K562 (cell line): ENCODE measurements at places on chromosomes 7 and 10. TPM values are rescaled to one million over a fixed set of nuclear protein-coding genes. Genes with fewer than 3 reads are reported as not detected.

GRCh38 chr7:72394016-72394415, 18.1 kb downstream of the CALN1 start:
- H3K4me3 ChIP-seq: no peak overlapping the region
- H3K4me1 ChIP-seq: no peaks in the 10 kb centered on the region
- peaks cover 2% of the 10 kb centered on the region; the same call in 1 of the 2 replicates for H3K27me3 ChIP-seq
- no peak for DNase-seq
- no peaks in the 10 kb centered on the region for H3K36me3 ChIP-seq
- no peak overlapping the region for H3K27ac ChIP-seq

DNA sequence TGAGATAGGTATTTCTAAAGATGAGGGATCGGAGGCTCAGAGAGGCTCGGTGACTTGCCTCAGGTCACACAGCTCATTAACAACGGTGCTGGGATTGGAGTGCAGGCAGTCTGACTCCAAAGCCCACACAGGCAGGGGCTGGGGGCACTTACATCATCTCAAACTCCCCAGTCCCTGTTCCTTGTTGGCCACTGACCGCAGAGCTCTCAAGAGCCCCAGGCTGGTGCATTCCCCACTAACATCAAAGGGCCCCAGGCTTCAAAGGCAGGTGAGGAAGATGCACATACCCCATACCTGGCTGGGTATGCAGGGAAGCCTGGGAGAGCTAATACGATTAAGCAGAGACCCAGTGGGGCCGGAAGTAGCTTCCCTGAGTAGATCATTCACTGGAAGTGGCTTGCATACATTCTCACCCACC, 13.7 kb upstream of the NODAL start:
- H3K36me3 ChIP-seq: no peaks in the 10 kb centered on the region
- peaks cover 65% of the 10 kb centered on the region for H3K27me3 ChIP-seq
- no peak for DNase-seq

DNA sequence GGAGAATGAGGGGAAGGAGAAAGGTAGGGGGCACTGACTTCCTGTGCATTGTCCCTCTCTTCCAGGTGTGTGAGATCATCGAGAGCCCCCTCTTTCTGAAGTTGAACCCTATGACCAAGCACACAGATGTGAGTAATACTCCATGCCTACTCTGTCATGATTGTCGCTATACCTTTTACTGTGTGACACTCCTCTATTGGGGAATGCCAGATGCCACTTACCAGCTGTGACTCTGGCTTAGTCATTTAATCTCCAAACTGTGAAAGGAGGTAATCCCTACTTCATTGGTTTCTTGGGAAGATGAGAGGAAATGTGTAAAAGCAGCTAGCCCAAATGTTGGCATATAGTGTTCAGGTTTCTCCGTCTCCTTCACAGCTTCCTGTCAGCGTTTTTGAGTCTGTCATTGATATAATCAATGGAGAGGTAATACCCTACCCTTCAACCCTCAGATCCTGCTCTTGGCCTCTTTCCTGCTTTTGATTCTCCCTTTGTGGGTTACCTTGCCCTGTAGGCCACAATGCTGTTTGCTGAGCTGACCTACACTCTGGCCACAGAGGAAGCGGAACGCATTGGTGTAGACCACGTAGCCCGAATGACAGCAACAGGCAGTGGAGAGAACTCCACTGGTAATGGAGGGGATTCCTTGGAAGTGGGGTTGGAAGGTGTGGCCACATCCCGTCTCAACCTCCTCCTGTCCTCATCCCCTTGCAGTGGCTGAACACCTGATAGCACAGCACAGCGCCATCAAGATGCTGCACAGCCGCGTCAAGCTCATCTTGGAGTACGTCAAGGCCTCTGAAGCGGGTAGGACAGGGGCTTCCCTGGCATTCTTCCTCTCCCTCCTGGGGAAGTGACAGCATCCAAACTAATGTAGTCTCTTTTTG, 2.0 kb downstream of the COPS6 start:
- peaks cover 28% of the 10 kb centered on the region for H3K4me1 ChIP-seq
- H3K27ac ChIP-seq: peak overlapping the region; percentile 40; the same call in 1 of the 3 replicates
- H3K4me3 ChIP-seq: no peak overlapping the region
- H3K27me3 ChIP-seq: no peaks in the 10 kb centered on the region
- peaks cover 60% of the 10 kb centered on the region for H3K36me3 ChIP-seq

GRCh38 chr10:62038609-62039190, 137.2 kb downstream of the ARID5B start:
- no peaks in the 10 kb centered on the region for H3K36me3 ChIP-seq
- H3K4me3 ChIP-seq: no peak overlapping the region
- peaks cover 9% of the 10 kb centered on the region; the same call in 1 of the 2 replicates for H3K27me3 ChIP-seq
- DNase-seq: peak; percentile 74

DNA sequence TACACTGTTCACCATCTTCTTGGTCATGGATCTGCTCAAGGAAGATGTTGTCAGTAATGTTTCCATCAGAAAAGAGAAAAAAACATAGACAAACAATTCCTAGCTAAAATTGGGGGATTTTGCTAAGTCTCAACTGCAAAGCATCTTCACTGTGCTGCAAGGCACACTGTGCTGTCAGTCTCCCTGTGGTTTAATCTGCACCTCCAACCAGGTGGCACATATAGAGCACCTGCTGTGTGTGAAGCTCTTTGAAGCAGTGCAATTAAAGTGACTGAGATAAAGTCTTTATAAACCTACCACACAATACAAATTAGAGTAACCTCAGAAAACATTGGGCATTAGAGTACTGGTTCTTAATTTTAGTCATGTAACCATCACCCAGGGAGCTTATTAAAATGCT, 6.3 kb downstream of the NRAP start:
- no peaks in the 10 kb centered on the region for H3K36me3 ChIP-seq
- no peak overlapping the region for H3K27ac ChIP-seq

DNA sequence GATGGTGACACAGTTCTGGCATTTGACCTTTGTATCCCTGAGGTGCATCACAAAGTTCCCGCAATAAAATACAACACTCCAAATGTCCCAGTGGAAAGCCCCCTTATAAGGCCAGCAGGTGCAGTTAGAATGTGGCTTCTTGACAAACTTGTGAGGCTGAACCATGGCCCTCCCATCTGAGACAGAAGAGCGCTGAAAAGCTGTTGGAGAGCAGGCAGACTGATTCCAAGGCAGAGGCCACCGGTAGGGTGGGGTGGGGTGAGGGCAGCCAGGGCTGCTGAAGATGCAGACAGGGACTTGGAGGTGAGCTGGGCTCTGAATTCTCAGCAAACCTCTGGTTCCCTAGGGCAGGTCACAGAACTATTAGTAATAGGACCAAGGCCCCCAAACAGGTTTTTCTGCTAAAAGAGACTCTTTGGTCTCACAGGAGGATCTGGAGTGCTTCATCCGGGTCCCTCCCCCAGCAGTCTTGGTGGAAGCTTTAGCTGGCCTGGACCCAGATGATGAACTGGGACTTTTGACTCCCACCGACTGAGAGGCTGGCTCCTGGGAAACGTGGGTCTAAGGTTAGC, 15.6 kb upstream of the CHST3 start:
- no peak overlapping the region for H3K27ac ChIP-seq
- no peaks in the 10 kb centered on the region for H3K4me1 ChIP-seq
- H3K36me3 ChIP-seq: no peaks in the 10 kb centered on the region
- DNase-seq: no peak
- H3K27me3 ChIP-seq: peaks cover 11% of the 10 kb centered on the region

- H3K4me1 ChIP-seq: no peaks in the 10 kb centered on the region
- H3K27me3 ChIP-seq: peaks cover 10% of the 10 kb centered on the region
- H3K4me3 ChIP-seq: no peak overlapping the region
- no peaks in the 10 kb centered on the region for H3K36me3 ChIP-seq
Observed at GRCh38 chr10:42997151-42997848, 79.6 kb upstream of the RET start.

DNA sequence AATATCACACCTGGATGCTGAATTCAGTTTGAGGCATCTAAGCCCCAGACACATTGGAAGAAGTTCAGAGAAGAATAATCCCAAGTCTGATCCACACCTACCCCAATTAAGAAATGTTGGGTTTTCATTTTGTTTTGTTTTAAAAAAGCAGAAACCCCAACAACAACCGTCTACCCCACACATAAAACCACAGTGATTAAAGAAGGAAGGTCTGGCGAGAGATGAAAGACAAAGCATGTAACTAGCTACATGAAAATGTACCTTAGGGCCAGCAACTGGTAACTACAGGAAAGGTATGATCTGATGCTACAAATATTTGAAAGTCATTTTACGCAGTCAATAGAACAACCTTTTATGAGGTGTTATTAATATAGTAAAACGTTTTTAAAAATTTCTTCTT, 1112.3 kb downstream of the GATA3 start:
- H3K36me3 ChIP-seq: no peaks in the 10 kb centered on the region
- no peaks in the 10 kb centered on the region for H3K27me3 ChIP-seq
- H3K4me1 ChIP-seq: no peaks in the 10 kb centered on the region

- peaks cover 48% of the 10 kb centered on the region for H3K36me3 ChIP-seq
- no peak overlapping the region for H3K4me3 ChIP-seq
- H3K27me3 ChIP-seq: no peaks in the 10 kb centered on the region
Observed at GRCh38 chr10:35540296-35541164, 64.6 kb upstream of the GJD4 start.

- no peak for DNase-seq
- H3K27ac ChIP-seq: no peak overlapping the region
- H3K4me1 ChIP-seq: no peaks in the 10 kb centered on the region
- H3K4me3 ChIP-seq: no peak overlapping the region
Observed at GRCh38 chr10:59078978-59079377, 97.5 kb upstream of the PHYHIPL start.

- no peaks in the 10 kb centered on the region for H3K27me3 ChIP-seq
- H3K36me3 ChIP-seq: no peaks in the 10 kb centered on the region
- H3K27ac ChIP-seq: no peak overlapping the region
- H3K4me1 ChIP-seq: peaks cover 3% of the 10 kb centered on the region; the same call in 1 of the 2 replicates
Observed at GRCh38 chr7:7869036-7869435, 99.6 kb upstream of the GLCCI1 start.

- peak within 1 kb of the TSS; percentile 73 for H3K4me3 ChIP-seq
- H3K36me3 ChIP-seq: peaks cover 33% of the 10 kb centered on the region
- DNase-seq: peak; percentile 69
- peaks cover 13% of the 10 kb centered on the region for H3K4me1 ChIP-seq
- 0 out of 2 replicates have a peak, but pooled peaks cover 10% of the 10 kb centered on the region for H3K27me3 ChIP-seq
Observed at GRCh38 chr10:123135415-123136141, at the start of gene HMX3. Gene HMX3 (plus strand): TSS chr10:123135970. CDS start chr10:123136051, 81 bp downstream.

GRCh38 chr7:84412161-84412969, 217.8 kb upstream of the SEMA3A start:
- H3K27me3 ChIP-seq: no peaks in the 10 kb centered on the region
- DNase-seq: no peak
- H3K27ac ChIP-seq: no peak overlapping the region
- H3K36me3 ChIP-seq: no peaks in the 10 kb centered on the region
- H3K4me1 ChIP-seq: no peaks in the 10 kb centered on the region
- H3K4me3 ChIP-seq: no peak overlapping the region

- no peaks in the 10 kb centered on the region for H3K36me3 ChIP-seq
- no peak overlapping the region for H3K4me3 ChIP-seq
- no peaks in the 10 kb centered on the region for H3K4me1 ChIP-seq
- H3K27me3 ChIP-seq: no peaks in the 10 kb centered on the region; the same call in 1 of the 2 replicates
Observed at GRCh38 chr7:55296070-55296469, 69.1 kb upstream of the LANCL2 start.

DNA sequence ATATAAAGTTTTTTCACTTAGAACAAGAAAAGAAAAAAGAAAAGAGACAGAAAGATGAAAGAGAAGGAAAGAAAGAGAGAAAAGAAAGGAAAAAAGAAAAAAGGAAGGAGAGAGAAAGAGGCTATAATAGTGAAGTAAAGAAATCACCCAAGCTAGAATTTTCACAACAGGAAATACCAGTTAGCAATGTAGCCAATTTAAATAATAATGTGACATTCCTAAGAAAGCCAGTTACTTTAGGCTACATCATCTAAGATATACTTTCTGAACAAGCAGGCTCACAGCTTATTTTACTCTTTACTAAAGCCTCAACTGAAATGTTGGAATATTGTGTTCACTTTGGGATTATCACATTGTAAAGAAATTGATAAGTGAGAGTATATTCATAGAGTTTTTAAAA, 53.6 kb downstream of the GPR37 start:
- H3K27me3 ChIP-seq: no peaks in the 10 kb centered on the region
- H3K36me3 ChIP-seq: no peaks in the 10 kb centered on the region
- no peak for DNase-seq

DNA sequence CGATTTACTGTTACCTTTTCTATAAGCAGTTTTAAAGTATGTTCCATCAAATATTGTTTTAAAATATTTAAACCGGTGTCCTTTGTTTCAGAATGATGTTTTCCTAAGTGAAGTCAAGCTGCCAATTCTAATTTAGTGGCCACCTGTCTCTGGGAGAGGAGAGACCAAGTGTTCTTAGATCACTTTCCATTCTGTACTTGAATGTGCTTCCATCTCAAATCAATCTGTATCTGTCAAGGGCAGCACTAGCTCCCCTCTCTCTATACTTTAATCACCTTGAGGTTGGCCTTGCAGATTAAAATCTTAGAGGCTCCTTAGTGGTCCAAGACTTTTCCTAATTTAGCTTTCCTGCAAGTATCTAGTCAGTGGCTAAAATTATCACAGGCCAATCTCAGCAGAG, 49.6 kb downstream of the LGI1 start:
- H3K27me3 ChIP-seq: no peaks in the 10 kb centered on the region
- H3K4me1 ChIP-seq: no peaks in the 10 kb centered on the region
- no peaks in the 10 kb centered on the region for H3K36me3 ChIP-seq

DNA sequence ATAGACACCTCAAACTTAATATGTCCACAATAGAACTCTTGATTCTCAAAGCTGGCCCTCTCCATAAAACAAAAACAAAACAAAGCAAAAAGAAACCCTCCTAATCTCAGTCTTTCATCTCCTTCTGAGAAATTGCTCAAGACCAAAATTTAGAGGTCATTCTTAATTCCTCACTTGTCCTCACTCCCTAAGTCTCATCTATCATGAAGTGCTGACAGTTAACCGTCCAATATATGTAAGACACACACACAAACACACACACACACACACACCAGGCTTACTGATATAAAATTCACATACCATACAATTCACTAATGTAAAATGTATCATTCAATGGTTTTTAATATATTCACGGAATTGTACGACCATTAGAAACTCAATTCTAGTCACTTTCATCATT, 17.0 kb upstream of the SVIL start:
- no peaks in the 10 kb centered on the region for H3K4me1 ChIP-seq
- no peaks in the 10 kb centered on the region for H3K36me3 ChIP-seq
- H3K27me3 ChIP-seq: peaks cover under 1% of the 10 kb centered on the region; the same call in 1 of the 2 replicates
- no peak overlapping the region for H3K27ac ChIP-seq

GRCh38 chr10:48907730-48908129, 31.9 kb downstream of the LRRC18 start:
- H3K4me3 ChIP-seq: no peak overlapping the region
- H3K27ac ChIP-seq: no peak overlapping the region
- no peaks in the 10 kb centered on the region for H3K4me1 ChIP-seq
- no peaks in the 10 kb centered on the region for H3K36me3 ChIP-seq

IQUB gene
- 1.1 and 1.9 TPM in 2 replicates for total RNA-seq

GATA3 gene
- total RNA-seq: 0.24 and 0.25 TPM in 2 replicates

NPY4R2 gene
- not detected in 2 replicates for total RNA-seq

MYH16 gene
- not detected in 2 replicates for total RNA-seq

ARHGAP12 gene
- 10.2 and 10.6 TPM in 2 replicates for total RNA-seq

PTN gene
- not detected in 2 replicates for total RNA-seq

EGFR gene
- 0.13 and 0.18 TPM in 2 replicates for total RNA-seq

PDE1C gene
- total RNA-seq: not detected in 2 replicates
